T-helper 2 cell (primary cell): ENCODE measurements at places on chromosomes 2 and 18.

DNA sequence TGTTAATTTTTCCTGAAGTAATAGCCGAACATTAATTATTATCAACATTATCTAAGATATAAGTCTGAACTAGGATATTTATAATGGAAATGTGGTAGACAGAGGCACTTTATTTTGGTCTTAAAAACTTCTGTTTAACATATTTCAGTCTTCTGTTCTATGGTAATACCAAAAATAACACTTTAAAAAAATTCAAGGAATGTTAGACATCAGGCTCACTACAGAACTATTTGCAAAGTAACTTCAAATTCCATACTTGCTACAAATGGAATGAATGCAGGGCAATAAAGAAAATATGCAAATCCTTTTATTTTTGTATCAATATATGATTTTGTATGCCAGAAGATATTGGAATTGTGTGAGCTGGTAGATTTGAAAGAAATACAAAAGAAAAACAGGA lies 345.5 kb upstream of the DSEL start:
- DNase-seq, result no peak

DNA sequence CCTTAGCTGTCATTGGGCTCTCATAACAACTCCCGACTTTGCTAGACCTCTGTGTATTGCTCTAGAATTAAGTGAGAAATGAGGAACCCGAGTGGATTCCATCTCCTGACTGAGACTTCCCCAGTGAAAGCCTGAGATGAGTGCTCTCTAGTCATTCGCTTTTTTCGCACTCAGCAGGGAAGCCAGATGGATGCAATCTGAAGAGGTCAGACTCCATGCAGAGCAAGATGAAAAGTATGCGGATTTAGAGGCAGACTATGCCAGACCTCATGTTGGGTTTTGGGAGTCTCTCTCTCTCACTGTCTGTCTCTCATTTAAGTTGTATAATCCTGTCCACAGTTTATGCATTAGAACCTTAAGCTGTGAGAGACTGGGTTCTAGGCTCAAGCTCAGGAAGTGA lies 88.6 kb downstream of the SLC5A7 start:
- no peak for DNase-seq

DNA sequence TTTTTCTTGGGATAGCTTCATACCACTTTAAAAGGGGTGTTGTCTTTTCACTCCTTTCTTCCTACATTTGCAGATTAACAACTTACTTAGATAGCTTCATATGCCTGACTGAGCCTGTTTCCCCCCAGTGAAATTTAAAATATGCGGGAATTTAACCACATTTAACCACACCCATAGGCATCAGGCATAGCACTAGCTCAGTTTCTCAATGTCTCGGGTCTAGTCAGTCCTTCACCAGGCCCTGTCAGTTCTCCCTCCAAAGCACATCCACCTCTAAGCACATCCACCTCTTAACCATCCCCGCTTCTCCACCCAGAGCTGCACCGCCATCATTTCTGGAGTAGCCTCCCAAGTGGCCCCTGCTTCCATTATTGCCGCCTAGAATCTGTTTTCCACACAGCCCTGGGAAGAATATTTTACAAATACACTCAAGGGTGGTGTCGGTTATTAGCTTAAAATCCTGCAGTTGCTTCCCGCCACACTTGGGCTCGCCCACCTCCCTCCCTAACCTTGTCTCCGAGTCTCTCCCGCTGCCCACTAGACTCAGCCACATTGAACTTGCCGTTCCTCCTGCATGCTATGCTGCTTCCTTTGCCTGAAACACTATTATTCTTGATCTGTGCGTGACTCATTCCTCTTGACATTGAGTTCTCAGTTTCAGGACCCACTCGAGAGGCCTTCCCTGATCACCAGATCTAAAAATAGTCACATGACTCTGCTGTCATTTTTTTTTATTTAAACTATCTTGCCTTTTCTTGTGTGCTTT lies 68.3 kb downstream of the SPTBN1 start:
- no peak for DNase-seq

DNA sequence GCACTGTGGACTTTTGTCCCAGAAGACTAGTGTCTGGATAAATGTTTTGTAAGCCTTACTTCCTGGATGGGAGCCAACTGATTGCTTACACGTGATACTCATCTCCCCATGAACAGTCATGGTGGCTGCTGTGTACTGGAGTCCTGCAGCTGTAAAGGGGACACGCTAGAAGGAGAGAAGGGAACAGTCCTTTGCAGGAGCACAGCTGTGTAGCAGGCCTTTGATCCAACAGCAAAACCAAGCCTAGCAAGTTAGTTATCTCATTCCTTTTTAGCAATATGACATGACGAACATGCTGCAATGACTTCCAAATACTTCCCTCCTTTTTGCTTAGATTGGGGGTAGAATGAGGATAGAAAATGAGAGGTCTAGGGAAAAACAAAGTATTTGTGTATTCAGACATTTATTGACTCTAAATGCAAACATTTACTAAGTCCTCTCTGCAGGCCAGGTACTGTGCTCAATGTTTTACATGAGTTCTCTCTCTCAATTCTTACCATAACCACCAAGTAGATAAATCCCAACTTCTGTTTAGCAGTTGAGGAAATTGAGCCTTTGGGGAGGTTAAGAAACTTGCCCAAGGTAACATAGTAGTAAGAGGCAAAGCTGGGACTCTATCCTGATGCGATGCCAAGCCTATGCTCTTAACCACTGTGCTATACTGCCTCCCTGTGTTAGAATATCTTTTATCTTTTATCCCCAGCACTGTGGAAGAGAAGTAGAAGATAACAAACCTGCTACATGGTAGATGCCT lies 55.4 kb upstream of the CD28 start:
- DNase-seq, result no peak

GRCh38 chr2:18599509-18600254 lies 10.3 kb upstream of the NT5C1B start:
- no peak for DNase-seq

DNA sequence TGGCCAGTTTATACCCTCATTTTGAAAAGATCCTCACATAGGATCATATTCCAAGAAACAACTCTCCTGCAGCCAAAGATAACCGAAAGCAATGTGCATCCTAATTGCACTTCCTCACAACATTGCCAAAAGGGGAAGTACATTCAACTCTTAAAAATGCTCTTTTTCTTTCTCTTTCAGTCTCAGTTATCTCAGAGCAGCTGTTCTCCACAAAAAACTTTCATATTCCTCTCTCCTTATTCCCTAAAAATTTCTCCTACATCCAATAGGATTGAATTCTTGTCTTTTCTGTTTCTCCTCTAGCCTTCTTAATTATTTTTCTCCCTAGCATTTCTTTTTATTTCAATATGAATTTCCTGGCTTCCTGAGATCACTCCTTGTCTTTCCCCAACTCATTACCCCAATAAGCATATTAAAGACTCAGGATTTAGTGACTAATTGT lies 7.4 kb upstream of the VRK2 start:
- no peak for DNase-seq

GRCh38 chr18:13213036-13213795 lies 5.3 kb upstream of the LDLRAD4 start:
- no peak for DNase-seq

DNA sequence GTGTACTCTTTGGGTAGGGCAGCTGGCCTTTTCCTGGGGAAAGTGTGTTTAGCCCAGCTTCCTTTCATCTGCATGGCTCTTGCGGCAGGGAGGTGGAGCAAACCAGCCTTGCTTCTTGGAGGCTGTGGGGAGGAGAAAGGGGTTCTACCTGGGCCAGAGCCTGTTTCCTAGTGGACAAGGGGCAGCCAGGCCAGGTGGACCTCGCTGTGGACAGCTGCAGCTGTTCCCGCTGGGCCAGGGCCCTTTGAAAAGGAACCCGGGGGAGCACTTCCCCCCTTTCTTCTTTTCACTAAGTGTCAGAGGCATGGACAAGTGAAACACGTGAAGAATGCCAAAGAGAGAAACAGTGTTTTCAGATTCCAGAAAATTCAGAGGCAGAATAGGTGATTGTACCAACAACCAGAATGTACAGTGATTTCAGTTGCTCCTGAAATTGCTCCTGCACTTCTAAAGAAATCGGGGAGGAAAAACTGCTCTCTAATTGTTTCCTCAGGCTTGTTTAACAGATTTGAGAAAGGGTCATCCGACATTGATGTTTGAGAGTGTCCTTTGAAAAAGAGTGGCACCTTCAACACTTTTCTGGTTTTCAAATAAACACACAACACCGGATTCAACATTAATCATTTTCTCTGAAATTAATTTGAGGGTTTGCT lies 3.9 kb downstream of the GLI2 start:
- no peak for DNase-seq

- DNase-seq, result no peak
Observed at GRCh38 chr2:78506301-78506700, 519.2 kb upstream of the REG3G start.

DNA sequence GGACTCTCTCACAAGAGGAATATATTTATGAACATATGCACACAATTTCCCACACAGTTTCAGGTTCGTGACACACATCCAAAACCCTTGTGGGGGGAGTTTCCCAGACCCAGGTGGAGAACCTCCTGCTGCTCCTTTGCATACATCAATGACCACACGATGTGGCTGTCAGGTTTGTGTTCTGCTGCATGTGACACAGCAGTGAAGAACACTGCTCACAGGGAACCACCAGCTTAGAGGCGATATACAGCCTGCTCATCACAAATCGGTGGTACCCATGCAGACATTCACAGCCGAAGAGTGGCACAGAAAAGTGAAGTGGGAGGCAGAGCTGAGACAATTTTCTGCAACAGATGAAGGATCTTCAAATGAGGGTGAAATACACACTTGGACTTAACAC lies 175.6 kb upstream of the ZFP36L2 start:
- peak; percentile 9 for DNase-seq

- DNase-seq, result no peak
Observed at GRCh38 chr18:3042379-3042778, 29.4 kb upstream of the LPIN2 start.

DNA sequence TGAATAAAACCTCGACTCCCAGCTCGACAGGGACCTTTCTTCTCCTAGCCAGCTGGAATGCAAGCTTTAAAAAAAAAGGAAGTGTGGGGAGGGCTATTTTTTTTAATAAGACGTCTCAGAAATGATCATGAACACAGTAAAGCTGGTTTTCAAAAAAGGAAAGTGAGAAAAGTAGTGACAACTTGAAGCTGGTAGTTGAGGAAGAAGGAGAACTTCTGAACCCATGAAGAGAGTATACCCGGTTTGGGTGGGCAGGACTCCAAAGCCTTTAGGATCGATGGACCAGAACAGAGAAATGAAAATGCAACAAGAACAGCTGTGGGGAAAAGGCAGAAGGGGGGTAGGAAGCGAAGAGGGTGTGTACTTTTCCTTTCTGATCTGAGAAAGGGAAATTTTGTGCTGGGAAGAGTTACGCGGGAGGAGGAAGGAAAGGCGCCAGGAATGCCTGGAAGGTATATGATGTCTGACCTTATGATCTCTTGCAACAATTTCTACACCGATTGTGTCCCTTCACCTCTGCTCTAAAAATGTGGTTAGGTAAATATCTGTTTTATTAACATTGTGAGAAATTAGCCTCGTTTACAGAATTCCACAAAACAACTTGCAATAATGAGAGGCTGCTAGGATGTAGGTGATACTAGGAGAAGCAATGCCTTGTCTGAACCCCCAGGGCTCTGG lies 22.6 kb upstream of the CYP1B1 start:
- DNase-seq, result no peak

DNA sequence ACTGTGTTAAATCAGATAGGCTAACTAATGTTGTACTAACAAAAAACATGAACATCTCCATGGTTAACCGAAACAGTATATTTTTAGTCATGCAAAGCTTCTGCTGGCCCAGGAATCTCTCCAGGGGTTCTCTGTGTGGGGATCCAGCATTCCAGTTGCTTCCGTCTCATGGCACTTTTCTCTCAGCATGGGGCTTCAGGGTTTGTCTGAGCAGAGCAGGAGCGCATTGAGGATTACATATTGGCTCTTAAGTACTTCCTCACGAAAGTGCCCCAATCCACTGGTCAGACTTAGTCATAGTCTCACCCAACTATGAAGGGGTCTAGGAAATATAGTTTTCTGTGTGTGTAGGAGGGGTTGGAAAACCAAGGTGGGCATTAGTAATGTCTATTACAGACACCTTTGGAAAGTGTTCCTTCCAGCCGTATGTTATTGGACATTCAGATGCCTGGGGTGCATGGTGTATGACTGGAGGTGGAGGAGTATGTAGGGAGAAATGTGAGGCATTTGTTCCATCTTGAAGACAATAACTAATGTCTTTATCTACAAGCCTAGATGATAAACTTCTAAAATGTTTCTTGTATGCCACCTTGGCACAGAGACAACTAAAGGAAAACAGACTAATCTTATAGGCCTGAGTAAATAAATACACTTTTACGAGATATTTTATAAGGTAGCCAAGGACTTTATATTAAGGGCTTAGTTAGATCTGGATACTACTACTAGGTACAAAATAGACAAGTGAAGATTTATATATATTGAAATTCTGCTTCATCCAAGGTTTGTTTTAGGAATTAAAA lies 123.8 kb upstream of the ZEB2 start:
- no peak for DNase-seq

DNA sequence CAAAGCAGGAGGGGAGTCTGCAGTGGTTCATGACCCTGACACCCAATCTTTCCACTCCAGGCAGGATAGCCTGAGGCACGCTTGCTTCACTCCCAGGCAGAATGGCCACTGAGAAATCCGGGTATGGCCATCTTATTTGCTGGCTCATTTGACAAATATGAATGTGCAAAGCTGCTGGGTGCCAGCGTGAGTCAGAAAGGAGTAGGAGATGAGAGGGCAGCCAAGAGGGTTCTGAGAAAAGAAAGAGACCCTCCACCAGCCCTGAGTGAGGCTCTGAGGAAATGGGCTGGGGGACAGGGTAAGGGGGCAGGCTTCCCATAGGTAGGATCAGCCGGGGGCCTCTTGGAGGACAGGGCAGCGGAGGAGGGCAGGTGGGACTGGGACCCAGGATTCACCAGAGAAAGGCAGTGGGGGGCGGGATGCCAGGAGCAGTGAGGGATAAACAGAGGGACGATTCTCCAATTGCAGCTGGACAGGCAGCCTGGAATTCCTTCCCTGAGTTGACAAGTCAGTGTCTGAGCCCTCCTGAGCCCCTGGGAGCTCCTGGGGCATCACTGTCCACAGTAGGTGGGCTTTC lies 15.2 kb downstream of the RAMP1 start:
- no peak for DNase-seq

DNA sequence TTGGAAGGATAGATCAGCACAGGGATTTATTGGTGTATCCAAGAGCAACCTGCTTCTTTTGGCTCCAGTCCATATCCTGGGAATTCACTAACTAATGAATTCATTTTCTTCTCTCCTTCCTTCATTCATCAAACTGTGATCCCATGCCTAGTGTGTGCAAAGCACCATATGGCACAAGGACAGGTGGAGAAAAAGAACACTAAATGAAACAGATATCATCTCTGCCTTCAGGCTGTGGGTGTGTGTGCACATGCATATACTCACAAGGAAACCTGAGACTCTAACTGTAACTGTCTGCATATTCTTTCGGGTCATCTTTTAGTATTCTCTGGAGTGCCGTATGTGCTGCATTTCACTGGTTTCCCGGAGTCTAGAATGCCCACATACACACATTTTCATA lies 20.2 kb downstream of the TNP1 start:
- DNase-seq, result no peak

DNA sequence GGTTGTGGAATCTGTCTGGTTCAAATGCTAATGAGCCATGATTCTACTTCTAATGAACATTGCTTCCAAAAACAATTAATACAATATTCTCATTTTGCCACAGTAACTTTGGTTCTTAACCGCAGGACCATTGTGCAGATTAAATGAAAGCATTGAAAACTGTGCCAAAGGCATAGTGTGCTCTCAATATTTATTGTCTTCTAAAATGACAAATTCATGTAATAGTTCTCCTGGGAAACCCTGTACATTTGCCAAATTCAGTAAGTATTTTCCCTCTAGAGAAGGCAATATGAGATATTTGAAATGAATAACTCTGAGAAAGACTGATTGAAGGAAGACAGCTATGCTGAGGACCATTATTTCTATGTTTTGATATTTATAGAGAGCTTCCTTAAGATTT lies 246.3 kb downstream of the CCDC102B start:
- no peak for DNase-seq
